HS-27A (cell line): ENCODE measurements at places on chromosomes 3 and 15.

DNA sequence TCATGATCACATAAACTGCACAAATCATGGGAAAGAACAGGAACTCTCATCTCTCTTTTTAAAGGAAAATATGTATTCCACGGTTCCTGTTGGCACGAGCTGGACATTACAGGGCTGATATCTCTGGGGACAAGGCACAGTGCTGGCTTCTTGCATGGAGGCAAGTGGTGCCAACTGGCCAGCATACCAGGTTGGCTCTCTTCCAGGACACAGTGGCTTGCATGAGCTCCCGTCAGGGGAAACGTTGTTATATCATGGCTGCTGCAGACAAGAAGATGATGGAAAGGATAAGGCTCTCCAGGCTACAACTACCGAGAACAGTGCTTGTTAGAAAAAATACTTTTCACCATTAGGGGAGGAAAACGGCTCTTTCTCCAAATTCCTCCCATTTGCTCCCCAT is 283.9 kb downstream of the RORA start:
- DNase-seq, result no peak

GRCh38 chr3:147816752-147817151 is 407.6 kb downstream of the ZIC1 start:
- DNase-seq, result no peak

DNA sequence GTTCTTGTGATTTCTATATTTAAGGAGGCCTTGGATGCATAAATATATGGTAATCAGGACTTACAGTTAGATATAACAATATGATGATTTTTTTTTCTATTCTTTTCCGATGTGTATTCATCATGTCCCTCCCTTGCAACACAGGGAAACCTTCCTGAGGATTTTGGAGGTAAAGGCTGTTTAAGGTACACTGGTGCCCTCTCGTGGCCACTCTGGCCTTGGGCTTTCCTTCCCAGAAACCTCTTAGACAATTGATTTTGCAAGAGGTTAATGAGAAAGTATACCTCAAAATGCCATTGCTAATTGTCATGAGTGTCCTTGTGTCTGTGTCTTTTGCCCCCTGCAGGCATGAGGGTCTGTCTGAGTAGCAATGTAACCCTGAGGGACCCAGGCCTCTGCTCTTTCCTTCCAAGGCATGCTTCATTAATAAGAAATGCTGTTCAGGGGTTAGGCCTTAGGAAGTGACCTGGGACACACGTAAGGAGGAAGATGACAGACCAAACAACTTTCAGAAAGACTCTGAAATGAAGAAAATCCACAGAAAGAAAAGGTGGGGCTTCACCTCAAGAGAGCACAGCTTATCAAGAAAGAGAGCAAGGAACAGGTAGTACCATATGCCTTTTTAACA is 70.3 kb upstream of the PPP2R3A start:
- peak; percentile 69 for DNase-seq

DNA sequence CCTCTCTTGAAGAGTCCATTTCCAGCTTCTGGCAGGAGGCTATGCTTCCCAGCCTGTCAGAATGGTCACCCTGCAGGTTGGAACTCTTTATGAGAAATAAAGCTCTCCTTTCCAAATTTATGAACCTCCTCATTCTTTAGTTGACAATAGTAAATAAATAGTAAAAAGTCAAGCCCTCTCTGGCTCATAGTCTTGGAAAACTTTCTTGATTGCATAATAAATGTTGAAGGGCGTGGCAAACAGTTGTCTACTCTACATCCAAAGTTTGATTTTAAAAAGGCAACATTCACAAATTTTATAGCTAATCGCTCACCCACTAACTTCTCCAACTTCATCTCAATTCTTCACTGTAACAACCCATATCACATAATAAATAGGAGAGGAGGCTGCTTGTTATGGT is 58.8 kb downstream of the MCF2L2 start:
- DNase-seq, result no peak

DNA sequence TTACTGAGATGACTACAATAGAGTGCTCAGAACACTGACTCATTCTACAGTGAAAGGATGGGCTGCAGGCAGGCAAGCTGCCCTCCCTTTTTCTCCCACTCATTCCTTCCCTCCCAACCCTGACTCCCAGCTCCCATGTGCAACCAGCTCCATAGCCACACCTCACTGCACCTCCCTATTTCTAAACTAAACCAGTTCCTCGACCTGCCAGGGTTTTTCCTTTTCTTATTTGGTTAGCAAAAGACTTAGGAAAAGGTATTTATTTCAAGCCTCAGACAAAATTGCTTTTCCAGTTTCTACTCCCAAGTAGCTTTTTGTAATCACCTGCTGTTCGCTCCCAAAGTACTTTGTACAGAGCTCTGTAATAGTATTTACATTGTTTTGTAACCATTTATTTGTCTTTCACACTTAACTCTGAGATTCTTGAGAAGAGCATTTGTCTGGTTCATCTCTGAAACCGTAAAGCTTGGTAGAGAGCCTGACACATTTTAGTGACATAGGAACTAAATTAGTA is 2.2 kb downstream of the AADAC start:
- DNase-seq, result no peak

- no peak for DNase-seq
Measured at GRCh38 chr3:14793126-14793857, 25.5 kb upstream of the FGD5 start.
